GM13976 (cell line): ENCODE measurements at places on chromosomes 4 and X.

DNA sequence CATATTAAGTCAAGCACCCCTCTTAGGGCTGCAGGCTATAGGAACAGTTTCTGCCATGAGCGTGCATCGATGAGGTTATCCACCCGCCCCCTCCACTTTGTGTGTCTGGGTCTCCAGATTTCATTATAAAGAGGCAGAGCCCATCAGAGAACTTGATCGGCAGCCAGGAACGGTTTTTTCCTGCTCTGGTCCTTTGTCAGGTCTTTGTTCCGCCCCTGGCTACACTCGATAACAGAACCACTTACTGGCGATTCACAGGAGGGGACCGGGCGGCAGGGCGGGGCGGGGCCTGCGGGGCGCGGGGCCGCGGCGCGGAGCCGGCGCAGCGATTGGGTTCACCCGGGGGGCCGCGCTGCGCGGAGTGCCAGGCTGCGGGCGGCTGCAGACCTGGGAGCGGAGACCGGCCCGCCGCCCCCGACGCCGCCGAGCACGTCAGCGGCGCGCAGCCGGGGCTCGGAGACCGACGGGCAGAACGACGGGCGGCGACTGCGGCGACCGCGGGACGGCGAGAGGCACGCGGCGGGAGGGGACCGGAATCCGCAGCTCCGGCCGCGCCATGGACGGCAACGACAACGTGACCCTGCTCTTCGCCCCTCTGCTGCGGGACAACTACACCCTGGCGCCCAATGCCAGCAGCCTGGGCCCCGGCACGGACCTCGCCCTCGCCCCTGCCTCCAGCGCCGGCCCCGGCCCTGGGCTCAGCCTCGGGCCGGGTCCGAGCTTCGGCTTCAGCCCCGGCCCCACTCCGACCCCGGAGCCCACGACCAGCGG lies at the start of gene SLC10A4:
Gene SLC10A4 (plus strand): TSS at position 338 of the 771 bp plus-strand sequence. CDS start 219 bp downstream, at position 557.
- peak; percentile 63 for DNase-seq

GRCh38 chr4:19010761-19011160 lies 989.2 kb upstream of the LCORL start:
- DNase-seq = no peak

DNA sequence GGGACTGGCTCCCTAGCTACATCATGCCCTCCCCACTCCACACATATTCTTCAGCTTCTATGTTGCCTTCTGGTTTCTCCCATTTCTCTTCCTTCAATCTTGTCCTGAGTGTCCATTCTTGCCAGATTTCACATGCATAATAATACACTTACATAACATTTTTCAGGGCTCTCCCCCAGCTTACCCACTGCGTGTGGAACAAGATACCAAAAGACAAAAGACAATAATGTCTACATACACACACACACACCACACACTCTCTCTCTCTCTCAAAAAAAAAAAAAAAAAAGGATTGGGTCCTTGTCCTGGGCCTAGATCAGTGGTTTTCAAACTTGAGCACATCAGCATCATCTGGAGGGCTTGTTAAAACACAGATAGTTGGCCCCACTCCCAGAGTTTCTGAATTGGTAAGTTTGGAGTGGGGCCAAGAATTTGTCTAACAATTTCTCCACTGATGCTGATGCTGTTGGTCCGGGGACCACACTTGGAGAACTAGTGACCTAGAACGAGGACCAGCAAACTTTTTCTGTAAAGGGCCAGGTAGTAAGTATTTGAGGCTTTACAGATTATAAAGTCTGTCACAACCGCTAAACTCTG lies 6.5 kb upstream of the SMARCA1 start:
- DNase-seq = no peak

- DNase-seq = no peak
Observed at GRCh38 chr4:113116414-113117357, 67.2 kb downstream of the ANK2 start.

- no peak for DNase-seq
Observed at GRCh38 chr4:123673971-123674370, 277.4 kb downstream of the SPRY1 start.

- no peak for DNase-seq
Observed at GRCh38 chr4:34972189-34972588, 1272.1 kb downstream of the ARAP2 start.

DNA sequence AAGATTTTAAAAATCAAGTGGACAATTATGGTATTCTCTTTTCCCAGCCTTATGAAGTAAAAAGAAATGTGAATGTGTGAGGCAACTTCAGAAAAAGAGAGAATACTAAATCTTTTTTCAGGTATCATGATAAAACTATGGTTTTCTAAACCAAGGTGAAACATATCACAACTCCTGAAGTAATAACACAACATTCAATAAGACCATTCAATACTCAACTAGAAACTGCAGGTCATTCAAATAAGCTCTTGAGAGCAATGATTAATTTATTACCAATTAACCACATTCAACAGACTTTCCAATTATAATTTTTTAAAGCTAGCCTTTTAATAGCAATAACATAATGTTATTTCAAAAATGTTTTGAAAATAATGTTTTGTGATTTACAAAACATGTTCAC lies 35.8 kb downstream of the SLC10A7 start:
- DNase-seq = peak; percentile 17

DNA sequence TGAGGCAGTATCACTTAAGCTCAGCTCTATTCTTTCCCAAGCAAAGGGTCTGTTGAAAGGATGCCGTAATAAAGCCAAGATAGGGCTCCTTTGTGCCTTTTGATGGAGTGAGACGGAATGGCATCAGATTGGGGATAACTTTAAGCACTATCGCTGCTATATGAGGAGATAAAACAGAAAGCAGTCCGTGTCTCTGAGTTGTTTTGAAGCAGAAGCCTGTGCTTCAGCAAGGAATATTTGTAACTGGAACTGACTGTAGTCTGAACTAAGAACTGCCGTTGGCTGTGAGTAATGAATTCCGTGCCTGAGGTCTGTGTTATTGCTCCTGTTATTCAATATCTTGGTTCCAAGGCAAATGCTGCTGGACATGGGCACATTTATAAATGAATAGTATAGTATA lies 297.4 kb downstream of the ANKRD50 start:
- DNase-seq = no peak

GRCh38 chr4:135316266-135316779 lies 1114.7 kb upstream of the PABPC4L start:
- DNase-seq = no peak

- no peak for DNase-seq
Observed at GRCh38 chrX:15841853-15842516, 12.6 kb downstream of the AP1S2 start.

DNA sequence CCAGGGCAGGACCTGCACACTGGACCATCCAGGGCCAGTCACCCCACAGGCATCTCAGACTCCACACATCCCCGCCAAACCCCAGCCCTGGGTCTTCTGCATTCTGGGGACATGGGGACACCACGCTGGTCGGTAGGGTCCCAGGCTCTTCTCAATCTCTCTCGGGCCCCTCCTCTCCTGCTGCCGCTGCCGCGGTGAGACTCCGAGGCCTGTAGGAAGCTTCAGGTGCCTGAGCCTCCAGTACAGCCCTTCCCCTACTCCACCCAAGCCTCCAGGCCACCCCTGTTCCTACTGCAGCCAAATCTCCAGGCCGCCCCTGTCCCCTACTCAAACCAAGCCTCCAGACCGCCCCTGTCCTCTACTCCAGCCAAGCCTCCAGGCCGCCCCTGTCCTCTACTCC lies 5.5 kb upstream of the ASMT start:
- DNase-seq = no peak

- peak; percentile 85 for DNase-seq
Observed at GRCh38 chrX:119565107-119565663, at the start of gene STEEP1. Gene STEEP1, minus strand, starts transcription at chrX:119565409. Its CDS starts 54 bp downstream, at chrX:119565355.

- DNase-seq = no peak
Observed at GRCh38 chr4:141884070-141884469, 247.7 kb downstream of the IL15 start.

DNA sequence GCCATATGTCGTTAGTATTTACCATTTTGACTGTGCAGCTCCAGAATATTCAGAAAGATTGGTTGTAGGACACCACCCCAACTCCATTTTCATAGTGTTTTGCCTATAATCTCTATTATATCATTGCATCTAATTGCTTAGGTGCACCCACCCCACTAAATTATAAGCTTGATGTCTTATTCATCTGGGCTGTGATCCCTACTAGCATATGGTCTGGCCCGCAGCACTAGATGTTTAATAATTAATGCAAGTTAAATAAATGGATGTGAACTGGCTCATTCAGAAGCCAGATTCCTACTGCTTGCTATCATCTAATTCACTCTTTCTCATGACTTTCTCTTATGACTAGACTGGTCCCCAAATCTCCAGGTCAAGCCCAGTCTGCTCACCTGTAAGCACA lies 143.5 kb downstream of the RELL1 start:
- no peak for DNase-seq

DNA sequence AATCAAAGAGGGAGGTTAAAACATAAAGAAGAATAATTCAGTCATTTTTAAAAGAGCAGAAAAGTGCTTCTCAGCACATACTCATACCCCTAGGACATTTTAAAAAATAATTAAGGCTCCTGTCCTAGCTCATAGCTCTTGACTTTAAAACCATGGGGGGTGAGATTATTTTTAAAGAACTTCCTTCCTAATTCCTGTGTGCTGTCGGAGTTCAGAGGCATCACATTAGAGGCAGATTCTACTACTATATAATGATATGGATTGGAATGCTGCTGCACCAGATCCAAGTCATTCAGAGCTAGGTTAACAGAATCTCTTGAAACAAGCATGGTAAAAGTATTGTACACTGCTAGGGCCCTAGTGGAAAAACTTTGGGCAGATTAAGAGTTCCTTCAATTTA lies 456.5 kb upstream of the ADGRL3 start:
- DNase-seq = no peak

- no peak for DNase-seq
Observed at GRCh38 chrX:65750674-65751469, 83.4 kb downstream of the MSN start.

- no peak for DNase-seq
Observed at GRCh38 chrX:39857780-39858179, 240.0 kb downstream of the BCOR start.

GRCh38 chr4:106090826-106091225 lies 195.6 kb downstream of the NPNT start:
- no peak for DNase-seq

- no peak for DNase-seq
Observed at GRCh38 chrX:30895370-30895769, 6.3 kb upstream of the TAB3 start.

DNA sequence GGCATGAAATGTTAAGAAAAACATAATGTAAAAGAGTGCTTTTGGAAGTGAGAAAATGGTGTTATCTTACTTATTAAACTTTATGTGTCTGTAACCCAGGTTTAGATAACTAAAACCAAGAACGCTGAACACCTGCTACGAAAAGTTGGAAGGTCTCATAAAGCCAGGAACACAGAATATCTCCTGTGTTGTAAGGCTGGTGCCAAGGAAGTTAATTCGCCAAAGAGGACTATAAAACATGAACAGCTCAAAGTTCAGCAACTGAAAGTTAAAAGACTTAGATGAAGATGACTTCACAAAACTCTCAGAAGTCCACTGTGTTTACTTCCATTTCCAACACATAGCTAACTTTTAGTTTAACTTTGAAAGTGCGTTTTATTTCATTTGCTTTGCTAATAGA lies 54.3 kb downstream of the GPRIN3 start:
- DNase-seq = no peak

DNA sequence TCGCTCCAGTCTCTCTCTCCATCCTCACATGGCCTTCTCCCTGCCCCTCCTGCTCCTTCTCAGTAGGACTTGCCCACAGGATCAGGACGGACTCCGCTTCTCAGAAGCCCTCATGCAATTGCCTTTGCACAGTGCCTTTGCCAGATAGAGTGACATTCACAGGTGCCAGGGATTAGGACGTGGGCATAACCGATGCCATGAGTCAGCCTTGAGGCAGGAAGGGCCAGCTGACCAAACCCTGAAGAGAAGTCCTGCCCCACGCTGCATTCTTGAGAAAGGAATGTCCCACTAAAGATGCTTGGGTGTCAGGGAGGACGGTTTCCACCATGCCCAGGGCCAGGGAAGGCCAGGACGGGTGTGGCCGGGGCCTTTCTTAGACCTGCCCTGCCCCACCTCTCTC lies 6.6 kb upstream of the GRPEL1 start:
- no peak for DNase-seq

- no peak for DNase-seq
Observed at GRCh38 chrX:17566740-17567139, 170.6 kb upstream of the SCML1 start.

DNA sequence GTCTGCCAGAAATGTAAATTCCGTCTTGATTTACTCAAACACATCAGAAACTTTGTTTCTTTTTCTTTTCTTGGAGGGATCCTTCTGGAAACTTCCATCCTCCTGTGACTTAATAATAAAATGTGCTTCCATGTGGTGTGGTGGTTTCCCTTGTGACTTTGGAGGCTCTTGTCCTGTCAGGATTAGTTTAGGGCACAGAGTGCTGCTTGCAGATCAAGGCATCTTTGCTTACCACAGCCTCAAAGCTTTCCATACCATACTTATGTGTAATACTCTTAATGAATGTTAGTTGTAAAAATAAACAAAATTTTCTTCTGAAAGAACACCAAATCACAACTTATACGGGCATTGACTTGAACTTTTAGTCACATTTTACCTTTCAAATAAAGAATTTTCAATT lies 27.4 kb downstream of the GBA3 start:
- no peak for DNase-seq

DNA sequence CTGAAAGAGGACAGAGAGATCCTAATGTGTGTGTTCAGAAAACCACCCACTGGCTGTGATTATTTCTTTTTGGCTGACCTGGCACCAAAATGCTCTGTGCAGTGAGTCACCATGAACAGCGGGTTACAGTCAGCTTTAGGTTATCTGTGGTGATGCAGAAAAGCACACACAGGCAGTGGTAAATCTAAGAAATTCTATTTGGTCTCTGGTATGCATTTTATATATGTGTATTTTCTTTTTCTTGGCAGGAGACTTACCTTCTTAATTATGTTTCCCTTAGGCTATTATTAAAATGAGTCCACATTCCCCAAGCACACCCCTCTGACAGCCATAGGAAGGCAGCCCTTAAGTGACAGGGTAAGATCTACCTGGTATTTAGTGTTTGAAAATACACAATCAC lies 79.1 kb upstream of the TFDP3 start:
- no peak for DNase-seq

DNA sequence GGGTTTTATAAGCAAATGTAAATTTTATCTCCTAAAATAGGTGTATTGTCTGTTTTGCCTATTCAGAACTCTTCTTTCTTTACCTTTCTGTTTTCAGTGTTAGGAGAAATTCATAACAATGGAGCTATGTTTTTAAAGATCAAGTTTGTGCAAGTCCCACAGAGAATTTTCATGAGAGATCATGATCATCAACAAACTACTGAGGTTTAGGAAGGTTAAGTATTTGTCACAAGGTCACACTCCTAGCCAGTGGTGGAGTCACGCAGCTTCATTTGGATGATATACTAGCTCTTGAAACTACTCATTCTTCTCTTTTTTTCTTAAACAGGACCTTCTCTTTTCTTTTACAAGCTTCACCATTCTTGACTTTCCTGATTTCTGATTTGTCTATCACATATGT lies 892.6 kb upstream of the FRG1 start:
- DNase-seq = no peak

DNA sequence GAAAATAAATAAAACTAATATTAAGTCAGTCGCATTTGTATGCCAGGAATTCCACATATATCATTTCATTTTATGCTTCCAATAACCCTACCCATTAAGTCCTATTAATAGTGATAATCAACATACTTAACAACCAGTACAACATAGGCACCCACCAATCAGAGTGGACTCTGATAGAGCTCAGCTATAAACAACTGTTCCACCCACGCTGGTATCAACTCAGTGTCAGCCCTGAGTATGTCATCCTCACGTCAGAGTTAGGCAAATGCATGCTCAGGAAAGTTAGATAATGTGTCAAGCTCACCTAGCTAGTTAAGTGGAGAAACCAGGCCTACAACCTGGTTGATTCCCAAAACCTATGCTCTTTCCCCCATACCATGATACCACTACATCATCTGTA lies 89.3 kb downstream of the SMARCA1 start:
- no peak for DNase-seq

GRCh38 chrX:30150196-30150895 lies 65.0 kb upstream of the MAGEB2 start:
- no peak for DNase-seq
